ENCODE measurements at places on chromosomes 7 and 10. TPM values are rescaled to one million over a fixed set of nuclear protein-coding genes. Genes with fewer than 3 reads are reported as not detected.

Gene AOAH
- not detected for total RNA-seq

Gene GPR26
- not detected for total RNA-seq

Gene C10orf53
- total RNA-seq, result not detected

Gene TPK1
- 3.0 TPM for total RNA-seq

Gene ZNF239
- total RNA-seq, result 5.1 TPM

Gene TDRD1
- total RNA-seq, result not detected

Gene COL13A1
- 21.3 TPM for total RNA-seq

Gene ACHE
- total RNA-seq, result not detected

Gene CUEDC2
- total RNA-seq, result 137 TPM

Gene CDH23
- total RNA-seq, result not detected

Gene GAD2
- not detected for total RNA-seq

Gene TMEM213
- total RNA-seq, result not detected

Gene DDX50
- total RNA-seq, result 54.8 TPM

Gene PDE1C
- total RNA-seq, result 0.86 TPM

Gene SPDYE11
- not detected for total RNA-seq

Gene IDI2
- total RNA-seq, result not detected

Gene LLCFC1
- total RNA-seq, result not detected

Gene FOXI2
- not detected for total RNA-seq

Gene SOSTDC1
- total RNA-seq, result 0.29 TPM

Gene ZNF804B
- total RNA-seq, result not detected

Gene CPA1
- total RNA-seq, result not detected

Gene SLC13A1
- not detected for total RNA-seq

Gene NKX2-3
- total RNA-seq, result not detected

Gene ASB10
- total RNA-seq, result not detected

Gene VCL
- 120 TPM for total RNA-seq

Gene AKR1D1
- total RNA-seq, result not detected

Gene PDE6C
- not detected for total RNA-seq

Gene STEAP4
- total RNA-seq, result under 0.01 TPM

Gene RNLS
- 36.5 TPM for total RNA-seq

Gene CDHR3
- 4.0 TPM for total RNA-seq

Gene STOX1
- not detected for total RNA-seq

Gene CPA4
- 7.5 TPM for total RNA-seq

Gene HUS1
- 19.9 TPM for total RNA-seq

Gene BMPER
- total RNA-seq, result 0.35 TPM

Gene MYOZ1
- total RNA-seq, result not detected

Gene TLX1
- total RNA-seq, result not detected

Gene PCBD1
- 51.0 TPM for total RNA-seq

Gene METTL27
- total RNA-seq, result 16.8 TPM

Gene BICC1
- 13.5 TPM for total RNA-seq

Gene MNX1
- total RNA-seq, result not detected

Gene LSM8
- 22.5 TPM for total RNA-seq

Gene MRLN
- not detected for total RNA-seq

Gene SUV39H2
- total RNA-seq, result 9.6 TPM

All from myometrial cell (primary cell).